ENCODE measurements at places on chromosomes 12 and 14. TPM values are rescaled to one million over a fixed set of nuclear protein-coding genes. Genes with fewer than 3 reads are reported as not detected.

DNA sequence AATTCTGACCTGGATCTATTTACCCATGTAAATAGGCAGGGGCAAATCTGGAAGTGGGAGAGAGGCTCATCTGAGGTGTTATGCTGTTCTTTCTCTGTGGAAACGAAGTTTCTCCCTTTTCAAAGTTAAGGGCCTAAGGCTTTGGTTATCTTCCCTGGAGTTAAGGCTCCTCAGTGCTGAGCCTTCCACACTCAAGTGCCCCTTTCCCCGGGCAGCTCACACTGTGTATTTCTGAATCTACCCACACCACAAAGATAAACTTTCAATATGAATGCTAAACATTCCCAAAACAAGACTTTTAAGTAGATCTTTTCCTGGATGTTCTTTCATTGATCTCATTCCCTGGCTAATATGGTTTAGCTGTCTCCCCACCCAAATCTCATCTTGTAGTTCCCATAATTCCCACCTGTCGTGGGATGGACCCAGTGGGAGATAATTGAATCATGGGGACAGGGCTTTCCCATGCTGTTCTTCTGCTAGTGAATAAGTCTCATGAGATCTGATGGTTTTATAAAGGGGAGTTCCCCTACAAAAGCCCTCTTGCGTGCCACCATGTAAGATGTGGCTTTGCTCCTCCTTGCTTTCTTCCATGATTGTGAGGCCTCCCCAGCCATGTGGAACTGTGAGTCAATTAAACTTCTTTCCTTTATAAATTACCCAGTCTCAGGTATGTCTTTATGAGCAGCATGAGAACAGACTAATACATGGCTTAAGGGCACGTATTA is 251.1 kb downstream of the NAV3 start:
- DNase-seq: no peak

DNA sequence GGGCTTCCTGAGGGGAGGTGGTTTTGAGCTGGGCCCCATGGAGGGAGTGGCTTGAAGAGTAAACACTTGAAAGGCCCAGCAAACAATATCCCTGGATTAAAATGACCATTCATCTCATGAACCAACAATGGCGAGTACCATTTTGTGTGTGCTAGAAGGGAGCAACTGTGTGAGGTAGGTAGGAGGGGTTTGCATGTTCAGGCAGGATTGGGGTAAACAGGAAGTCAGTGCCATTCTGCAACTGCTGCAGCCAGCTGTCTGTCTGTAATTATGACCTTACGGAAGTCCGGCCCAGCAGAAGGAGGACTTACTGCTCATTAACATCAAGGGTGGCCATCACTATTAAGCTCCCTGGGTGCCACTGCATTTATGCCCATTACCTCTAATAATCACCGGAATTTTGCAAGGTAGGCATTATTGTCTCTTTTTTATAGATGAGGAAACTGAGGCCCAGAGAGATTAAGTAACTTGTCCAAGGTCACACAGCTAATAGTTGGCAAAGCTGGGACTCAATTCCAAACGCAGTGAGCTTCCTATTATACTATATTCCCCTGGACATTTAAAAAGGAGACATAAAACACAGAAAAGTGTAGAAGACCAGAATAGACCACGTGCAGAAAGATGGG is 16.6 kb upstream of the IFI27L2 start:
- no peak for DNase-seq

DNA sequence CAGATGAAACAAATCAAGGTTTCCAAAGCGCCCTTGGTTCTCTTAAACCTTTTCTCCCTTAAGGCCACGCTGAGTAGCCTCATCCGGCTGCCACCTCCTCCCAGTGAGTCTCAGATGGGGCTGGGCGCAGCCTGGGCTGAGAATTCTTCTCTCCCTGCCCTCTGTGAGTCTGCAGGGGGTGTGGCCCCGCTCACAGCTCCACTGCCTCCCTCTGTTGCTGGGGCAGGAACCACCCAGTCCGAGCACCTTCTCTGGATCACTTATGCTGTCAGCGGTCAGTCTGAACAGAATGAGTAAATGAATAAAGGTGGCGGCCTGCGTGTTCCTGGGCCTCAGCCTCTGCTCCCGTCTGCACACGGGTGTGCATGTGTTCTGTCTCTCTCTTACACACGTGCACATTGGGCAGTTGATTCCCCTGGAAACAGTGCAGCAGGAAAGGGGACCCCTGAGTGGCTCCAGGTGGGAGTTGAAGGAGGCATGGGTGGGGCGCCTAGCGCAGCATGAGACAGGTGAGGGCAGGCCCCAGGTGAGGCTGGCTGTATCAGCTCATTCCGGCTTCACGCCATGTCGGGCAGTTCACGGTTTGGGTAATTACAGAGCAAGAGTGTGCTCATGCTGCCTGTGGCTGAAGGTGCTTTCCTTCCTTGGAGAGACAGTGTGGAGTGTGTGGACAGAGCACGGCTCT is 4.3 kb downstream of the PAPLN start:
- no peak for DNase-seq

- no peak for DNase-seq
These were observed 507.4 kb upstream of the TBX3 start for GRCh38 chr12:115191342-115191741.

- DNase-seq: no peak
These were observed 35.3 kb downstream of the SDR9C7 start for GRCh38 chr12:56898938-56899337.

DNA sequence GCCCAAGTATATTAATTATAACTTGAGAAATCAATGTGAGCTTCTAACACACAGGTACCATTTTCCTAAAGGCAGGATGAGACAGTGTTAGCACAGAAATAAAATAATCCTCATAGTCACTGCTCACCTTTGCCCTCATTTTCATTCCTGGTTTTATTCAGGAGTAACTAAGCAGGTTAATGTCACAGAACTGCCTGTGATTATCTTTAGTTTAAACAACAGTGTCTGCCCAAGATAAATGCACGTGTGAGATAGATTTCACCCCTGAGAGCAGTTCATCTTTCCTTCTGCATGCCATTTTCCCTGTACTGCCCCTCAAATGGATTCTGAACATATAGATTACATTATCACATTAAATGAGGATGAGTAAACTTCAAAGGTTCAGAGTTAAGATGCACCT is 250.7 kb downstream of the RMST start:
- no peak for DNase-seq

GRCh38 chr12:27710592-27711316 is at the start of gene MRPS35:
TSS of gene MRPS35 (plus strand) at chr12:27710832. CDS start at chr12:27710844, 12 bp downstream.
- peak; percentile 98 for DNase-seq

- peak; percentile 71 for DNase-seq
These were observed 788 bp downstream of the ENO2 start for GRCh38 chr12:6914947-6915788.

DNA sequence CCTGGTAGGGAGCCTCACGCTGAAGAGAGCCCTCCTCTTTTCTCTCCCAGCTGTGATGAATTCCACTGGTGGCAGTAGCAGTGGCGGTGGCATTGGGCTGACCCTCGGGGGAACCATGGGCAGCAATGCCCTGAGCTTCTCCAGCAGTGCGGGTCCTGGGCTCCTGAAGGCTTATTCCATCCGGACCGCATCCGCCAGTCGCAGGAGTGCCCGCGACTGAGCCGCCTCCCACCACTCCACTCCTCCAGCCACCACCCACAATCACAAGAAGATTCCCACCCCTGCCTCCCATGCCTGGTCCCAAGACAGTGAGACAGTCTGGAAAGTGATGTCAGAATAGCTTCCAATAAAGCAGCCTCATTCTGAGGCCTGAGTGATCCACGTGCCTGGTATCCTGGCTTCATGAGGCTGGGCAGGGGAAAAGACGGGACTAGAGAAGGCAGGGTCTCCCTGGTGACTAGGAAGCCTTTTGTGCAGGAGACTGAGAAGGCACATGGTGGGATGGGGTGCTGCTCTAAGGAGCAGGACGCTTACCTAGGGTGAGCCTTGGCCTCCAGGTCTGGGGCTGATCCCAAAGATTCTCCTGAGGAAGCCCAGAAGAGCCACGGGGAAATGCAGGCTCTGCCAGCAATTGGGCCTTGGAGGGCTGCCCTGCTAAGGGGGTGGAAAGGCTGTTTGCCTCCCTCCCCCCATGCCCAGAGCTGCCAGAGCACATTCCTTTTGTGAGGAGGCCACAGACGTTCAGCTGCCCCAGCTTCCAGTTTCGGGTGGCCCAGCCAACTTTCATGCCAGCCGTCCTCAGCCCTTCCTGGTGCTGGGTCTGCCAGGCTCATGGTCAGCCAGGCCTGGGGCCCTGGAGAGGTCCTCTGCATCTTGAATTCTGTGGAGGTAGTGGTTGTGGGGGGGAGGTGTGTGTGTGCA is 15.8 kb downstream of the KRT7 start:
- no peak for DNase-seq

DNA sequence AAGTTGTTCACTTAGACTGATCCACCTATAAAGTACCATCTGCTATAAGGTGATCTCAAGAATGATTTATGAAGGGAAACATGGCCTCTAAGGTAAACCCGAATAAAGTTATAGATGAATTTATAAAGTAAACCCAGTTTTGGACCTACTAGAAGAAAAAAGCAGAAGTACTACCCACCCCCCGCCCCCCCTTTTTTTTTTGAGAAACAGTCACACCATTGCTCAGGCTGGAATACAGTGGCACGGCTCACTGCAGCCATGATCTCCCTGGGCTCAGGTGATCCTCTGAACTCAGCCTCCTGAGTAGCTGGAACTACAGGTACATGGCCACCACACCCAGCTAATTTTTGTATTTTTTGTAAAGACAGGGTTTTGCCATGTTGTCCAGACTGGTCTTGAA is 3.9 kb downstream of the ENTPD5 start:
- DNase-seq: no peak

DNA sequence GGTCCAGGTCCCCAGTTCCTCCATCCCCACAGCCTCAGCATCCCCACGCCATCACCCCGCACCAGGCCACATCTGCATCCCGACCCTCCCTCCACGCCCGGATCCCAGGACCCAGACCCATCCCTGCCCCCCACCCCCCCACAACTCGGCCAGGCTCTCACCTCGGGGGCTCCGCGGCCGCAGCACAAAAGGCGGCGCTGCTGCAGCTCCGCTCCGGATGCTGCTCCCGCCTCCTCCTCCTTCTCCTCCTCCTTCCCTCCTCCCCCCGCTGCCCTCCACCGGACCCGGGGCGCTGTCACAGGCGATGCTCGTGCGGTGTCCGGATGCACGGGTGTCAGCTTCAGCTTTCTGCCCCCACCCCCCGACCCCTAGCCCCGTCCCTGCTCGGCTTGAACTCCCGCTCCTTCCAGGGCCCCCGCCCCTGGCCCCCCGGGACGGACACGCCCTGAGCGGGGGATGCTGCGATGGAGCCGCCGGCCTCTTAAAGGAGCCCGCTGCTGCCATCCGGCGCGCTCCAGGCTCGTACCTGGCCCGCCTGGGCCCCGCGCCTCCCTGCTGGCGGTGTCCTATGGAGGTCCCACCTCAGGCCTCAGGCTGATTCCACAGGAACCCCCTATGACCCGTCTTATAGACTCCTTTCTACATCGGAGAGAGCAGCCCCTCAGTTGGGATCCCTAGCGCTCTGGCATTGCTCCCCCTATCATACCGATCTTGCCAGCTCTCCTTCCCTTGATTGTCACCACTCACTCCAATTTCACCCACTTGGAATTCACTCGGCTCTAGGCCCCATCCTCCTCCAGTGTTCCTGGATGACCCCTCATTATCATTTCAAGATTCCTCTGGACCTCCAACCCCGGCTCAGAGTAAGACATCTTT is at the start of gene MAP3K12:
MAP3K12 (minus strand) TSS at position 193 of the 876 bp plus-strand sequence. CDS start 12,067 bp downstream, outside the sequence.
- DNase-seq: peak; percentile 92

GRCh38 chr12:73598626-73599025 is 939.0 kb upstream of the ATXN7L3B start:
- no peak for DNase-seq

DNA sequence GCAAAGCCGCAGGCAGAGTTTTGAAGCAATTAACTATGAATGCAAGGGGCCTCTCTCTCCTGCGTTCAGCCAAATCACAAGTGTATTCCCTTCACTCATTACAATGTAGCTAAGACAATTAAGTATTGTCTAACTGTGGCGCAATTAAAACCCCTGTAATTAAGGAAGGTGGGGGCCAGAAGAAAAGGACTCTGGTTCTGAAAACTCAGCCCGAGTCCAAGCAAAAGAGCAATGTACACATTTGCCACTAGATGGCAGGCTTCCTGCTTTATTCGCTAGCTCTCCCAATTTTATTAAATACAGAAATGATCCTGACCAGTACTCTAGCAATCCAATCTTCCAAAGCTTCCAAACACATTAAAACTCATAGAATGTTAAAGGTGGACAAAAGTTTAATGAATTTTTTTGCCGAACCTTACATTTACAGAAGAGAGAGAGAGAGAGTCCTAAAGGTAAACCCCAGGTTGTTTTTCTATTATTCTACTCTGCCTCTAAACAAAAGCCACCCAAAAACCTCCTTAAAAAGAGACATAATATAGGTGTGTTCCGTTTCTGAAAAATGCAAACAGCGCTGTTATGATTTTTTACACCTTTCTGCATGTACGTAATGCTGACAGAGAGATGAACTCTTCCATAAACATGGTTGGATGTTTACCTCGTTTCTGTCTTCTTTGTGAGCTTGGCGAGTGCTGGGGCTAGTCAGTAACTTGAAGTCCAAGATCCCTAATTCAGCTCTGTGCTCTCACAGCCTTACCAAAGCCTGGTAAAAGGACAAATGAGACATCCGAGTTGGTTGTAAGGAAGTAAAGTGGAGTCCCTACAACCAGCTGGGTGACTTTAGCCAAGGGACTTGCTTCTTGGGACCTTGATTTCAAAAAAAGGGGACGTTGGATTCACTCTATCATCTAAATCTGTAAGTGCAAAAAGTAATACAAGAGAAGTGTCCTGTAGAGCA is 50.9 kb upstream of the VASH1 start:
- peak; percentile 79 for DNase-seq

DNA sequence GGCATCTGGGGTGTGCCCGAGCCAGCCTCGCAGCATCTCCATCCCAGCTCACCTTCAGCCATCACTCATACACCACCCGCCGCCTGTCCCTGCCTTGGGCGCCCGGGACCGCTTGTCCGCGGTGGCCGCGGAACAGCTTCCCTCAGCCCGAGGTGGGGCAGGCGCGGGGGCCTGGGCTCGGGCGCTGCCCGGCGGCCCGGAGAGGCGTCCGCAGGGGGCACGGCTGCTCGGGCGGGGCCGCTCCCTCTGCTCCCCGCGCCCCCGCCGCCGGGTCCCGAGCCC is 430 bp downstream of the SLC41A2 start:
- peak; percentile 78 for DNase-seq

- no peak for DNase-seq
These were observed 7.8 kb downstream of the KLRK1 start for GRCh38 chr12:10381928-10382628.

DNA sequence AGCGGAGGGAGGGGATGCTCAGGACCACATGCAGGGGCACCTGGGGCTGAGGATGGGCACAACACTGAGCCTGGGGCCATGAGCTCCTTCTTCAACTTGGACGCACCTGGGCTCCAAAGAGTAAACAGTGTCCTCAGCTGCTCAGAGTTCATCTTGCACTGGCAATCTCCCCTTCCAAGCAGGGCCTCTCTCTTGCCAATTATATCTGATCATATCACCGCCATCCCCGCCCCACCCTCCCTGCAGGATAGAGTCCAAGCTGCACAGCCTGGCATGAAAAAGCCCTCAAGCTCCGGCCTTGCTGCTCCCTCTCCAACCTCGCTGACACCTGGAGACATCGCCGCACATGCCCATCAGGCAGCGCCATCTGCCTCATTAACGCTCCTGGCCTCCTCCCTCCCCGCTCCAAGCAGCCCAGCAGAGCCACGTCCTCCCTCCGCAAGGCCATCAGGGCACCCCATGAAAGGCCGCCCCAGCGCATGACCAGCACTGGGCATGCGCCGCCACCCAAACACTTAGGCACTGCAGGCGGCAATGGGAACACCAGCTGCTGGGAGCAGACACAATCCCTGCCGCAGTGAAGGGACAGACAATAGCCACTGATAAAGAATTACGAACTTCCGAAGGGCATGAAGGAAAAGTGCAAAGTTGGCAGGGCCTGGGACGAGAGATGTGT is 88.8 kb downstream of the CHGA start:
- no peak for DNase-seq

ABCC9 gene
- total RNA-seq: 0.02 TPM

ESPL1 gene
- total RNA-seq: 76.7 TPM

GRIP1 gene
- 0.40 TPM for total RNA-seq

ASB2 gene
- 21.1 TPM for total RNA-seq

KITLG gene
- total RNA-seq: 0.09 TPM
